ENCODE measurements at places on chromosomes 16 and 17.

GRCh38 chr17:3852561-3852960 lies 6.5 kb upstream of the NCBP3 start:
- no peak for DNase-seq

DNA sequence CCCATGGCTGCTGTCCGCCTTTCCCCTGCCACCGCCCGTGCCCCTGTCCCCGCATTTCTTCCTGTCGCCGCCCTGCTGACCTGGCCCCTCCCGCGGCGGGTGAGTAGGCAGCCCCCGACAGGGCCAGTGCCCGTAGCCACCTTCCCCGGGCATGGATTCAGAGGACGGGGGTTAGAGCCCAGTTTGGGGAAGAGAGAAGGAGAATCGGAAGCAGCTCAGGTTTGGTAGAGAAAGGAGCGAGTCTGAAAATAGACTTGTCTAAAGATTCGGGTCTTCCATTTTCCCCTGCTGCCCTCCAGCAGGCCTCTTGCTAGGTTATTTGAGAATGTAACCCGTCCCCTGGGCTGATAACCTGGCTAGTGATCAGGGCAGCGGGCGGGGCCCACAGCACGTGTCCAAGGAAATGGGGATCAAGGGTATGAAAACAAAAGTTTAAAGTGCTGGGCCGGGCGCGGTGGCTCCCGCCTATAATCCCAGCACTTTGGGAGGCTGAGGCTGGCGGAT lies 7.9 kb upstream of the CLDN9 start:
- no peak for DNase-seq

DNA sequence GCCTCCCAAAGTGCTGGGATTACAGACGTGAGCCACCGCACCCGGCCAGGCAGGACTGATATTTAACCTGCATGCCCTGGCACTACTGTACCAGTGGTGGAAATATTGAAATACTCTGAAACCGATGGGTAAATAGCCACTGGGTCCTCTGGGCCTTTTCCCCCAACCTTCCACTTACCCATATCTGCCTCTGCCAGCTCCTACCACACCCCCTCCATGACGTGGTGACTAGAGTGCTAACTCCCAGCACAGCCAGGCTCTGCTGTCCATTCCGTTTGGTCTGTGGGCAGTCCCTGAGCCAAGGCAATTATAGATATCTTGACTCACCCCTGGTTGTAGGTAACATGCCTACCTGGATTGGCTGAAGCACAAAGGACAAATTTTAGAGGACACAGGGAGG lies 187.8 kb downstream of the PRKCB start:
- DNase-seq = no peak

DNA sequence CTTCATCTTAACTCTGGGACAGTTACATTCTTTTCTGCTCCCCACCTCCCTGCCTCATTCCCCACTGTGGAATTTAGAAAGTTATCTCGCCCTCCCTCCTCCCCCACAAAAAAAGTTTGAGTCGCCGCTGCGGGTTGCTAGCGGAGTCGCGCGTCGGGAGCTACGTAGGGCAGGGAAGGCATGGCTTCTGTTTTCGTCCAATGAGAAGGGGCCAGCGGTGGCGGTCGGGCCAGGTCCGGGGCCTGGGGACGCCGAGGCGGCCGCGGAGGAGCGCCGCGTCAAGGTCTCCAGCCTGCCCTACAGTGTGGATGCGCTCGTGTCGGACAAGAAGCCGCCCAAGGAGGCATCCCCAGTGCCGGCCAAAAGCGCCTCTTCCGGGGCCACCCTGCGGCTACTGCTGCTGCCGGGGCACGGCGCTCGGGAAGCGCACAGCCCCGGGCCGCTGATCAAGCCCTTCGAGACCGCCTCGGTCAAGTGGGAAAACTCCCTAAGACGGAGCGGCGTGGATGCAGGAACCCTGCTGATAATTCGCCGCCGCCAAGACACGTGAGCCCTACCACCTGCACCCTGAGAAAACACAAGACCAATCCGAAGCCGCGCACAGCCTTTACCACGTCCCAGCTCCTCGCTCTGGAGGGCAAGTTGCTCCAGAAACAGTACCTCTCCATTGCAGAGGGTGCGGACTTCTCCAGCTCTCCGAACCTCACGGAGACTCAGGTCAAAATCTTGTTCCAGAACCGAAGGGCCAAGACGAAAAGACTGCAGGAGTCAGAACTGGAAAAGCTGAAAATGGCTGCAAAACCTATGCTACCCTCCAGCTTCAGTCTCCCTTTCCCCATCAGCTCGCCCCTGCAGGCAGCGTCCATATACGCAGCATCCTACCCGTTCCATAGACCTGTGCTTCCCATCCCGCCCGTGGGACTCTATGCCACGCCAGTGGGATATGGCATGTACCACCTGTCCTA lies 8.9 kb downstream of the OR4D1 start:
- DNase-seq = no peak

DNA sequence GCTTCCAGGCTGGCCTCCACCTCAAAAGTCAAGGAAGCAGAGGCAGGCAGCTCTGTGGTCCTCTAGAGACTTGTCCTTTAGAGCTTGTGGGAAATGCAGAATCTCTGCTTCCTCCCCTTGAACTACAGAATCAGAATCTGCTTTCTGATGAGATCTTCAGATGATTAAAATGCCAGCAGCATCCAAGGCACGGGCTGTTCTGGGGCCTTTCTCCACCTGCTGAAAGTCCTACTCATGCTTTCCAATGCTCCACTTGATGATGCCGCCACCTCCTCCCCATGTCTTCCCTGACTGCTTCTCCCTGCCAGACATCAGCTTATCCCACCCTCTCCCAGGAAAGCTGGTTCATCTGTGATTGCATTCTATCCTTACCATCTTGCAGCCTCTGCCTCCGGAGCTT lies 33.3 kb downstream of the CMTM3 start:
- DNase-seq = no peak

DNA sequence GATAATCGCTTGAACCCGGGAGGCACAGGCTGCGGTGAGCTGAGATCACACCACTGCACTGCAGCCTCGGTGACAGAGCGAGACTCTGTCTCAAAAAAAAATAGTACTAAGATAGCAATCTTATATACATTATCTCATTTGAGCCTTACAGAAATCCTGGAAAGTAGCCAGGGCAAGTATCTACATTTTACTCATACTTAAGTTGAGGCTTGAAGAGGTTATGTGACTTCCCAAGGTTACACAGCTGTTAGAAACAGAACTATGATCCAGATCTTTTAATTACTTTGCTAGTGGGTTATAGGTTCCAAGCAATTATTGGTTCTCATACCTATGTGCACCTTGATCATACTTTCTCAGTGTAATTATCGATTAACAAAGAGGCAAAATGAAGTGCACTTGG lies 15.4 kb downstream of the C17orf78 start:
- no peak for DNase-seq

DNA sequence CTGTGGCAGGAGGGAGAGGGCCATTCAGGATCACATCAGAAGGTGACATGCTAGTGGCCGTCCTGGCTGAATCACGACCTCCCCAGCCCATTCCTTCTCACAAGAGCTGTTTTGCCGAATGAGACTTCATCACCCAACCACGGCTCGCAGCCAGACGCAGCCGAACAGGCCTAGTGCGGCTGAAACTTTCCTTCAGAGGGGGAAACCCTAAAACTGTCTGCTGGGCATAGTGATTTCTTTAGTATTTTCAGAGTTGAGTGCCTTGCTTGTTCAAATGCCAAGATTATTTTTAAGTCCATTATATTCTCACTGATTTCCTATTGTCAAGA lies 343.7 kb downstream of the CPPED1 start:
- no peak for DNase-seq

DNA sequence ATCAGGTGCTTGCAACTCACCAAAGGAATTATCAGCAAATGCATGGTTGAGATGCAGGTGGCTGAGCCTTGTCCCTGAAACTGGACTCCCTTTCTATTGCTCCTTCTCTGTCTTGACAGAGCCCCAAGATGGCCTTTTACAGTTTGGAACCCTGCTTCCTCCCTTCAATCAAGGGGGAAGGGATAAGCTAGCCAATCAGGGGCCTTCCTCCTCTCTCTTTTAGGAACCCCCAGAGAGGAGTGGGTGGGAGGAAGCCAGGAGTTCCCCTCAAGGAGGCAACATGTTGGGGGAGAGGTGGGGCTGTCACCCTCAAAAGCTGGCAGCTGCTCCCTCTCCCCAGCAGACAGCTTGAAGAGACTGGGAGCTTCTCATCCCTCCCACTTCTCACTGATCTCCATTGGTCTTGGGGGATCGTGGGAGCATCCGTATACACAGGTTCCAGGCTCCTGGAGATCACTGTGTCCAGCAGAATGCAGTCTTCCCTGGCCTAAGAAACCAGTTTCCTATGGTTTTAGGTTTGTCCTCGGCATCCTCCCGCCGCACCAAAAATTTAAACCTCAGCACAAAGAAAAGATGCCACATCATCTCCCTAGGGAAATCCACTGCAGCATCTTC lies 7.2 kb downstream of the RASL10B start:
- DNase-seq = no peak

DNA sequence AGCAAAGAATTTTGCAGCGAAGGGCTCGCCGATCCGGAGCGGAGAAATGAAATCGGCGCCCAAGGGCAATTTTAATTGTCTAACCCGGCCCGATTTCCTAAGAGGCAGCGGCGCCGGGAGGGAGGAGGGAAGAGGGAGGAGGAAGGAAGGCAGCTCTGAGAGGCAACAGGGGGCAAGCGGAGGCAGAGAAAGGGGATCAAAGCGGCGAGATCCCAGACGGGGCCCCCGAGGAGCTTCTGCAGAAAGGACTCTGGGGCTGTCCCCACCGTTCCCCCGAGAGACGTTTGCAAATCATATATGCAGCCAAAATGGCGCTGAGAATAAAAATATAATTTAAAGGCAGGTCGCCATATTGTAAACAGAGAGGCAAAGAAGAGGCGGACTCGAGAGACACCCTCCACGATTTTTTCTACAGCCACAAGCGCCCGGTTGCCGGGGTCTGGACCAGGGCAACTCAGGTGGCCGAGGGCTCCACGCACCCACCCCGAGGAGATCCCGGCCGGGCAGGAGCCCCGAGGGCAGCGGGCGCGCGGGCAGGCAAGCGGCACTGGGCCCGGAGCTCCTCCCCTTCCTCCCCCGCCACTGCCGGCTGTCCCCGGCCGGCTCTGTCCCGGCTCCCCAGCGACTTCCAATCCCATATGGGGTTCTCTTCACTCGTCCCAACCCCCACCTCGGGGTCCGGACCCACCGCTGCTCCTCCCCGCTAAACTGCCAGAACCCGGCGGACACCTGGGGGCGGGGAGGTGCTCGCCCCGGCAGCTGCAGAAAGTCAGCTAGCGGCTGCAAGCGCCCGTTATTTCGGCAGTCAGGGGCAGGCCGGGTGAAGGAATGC lies 1.9 kb downstream of the PHF12 start:
- no peak for DNase-seq

- no peak for DNase-seq
Observed at GRCh38 chr17:82961366-82962162, 117.8 kb upstream of the METRNL start.

- DNase-seq = no peak
Observed at GRCh38 chr16:17420816-17421215, 49.9 kb downstream of the XYLT1 start.

DNA sequence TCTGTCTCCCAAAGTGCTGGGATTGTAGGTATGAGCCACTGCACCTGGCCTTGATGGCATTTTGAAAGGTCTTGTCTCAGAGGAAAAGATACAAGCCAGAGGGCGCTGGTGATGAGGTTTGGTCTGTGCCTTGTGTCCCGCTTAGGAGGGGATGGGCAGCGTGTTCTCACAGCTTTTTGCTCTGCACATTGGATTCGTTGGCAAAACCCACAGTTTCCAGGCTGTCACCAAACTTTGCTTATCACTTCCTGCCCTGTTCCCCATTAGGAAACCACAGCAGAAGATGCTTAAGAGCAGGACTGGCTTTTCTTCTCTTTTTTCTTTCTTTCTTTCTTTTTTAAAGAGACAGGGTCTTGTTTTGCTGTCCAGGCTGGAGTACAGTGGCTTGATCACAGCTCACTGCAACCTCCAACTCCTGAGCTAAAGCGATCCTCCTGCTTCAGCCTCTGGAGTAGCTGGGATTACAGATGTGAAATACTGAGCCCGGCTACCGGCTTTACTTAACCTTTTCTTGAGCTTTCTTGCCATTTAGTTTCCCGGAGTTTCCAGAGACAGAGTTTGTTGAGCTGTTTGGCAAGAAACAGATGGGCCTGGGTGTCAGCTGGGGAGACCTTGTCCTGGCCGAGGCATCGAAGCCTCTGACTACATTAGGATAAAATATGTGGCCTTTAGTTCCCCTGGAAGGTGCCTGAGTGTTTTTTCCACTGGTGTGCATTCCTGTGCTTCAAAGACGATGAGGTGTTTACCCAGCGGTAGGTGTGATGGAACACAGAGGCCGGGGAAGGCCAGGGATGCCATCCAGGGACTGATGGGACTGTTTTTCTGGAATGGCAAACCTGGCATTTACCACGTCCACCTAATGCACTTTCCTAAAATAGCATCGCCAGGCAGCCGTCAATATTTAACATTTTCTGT lies 112.9 kb downstream of the ABCC1 start:
- no peak for DNase-seq

DNA sequence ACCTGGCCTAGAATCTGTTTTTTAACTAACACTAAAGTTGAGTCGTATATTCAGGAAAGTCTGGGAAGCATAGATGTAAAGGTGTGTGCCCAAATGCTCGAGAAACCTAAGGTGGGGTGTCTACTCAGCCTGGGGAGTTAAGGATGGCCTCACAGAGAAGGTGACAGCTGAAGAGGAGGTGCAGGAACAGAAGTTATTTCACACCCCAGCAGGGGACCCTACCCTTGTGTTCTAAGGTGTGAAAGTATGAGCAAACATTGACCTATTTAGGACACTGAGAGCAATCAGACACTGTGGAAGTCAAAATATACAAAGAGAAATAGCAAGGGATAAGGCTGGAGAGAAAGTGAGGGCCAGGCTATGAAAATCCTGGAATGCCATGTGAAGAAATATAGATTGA lies 49.0 kb upstream of the DHX40 start:
- DNase-seq = no peak

Measured in smooth muscle cell of the brain vasculature (primary cell).